ENCODE measurements at places on chromosomes 5 and 9.

DNA sequence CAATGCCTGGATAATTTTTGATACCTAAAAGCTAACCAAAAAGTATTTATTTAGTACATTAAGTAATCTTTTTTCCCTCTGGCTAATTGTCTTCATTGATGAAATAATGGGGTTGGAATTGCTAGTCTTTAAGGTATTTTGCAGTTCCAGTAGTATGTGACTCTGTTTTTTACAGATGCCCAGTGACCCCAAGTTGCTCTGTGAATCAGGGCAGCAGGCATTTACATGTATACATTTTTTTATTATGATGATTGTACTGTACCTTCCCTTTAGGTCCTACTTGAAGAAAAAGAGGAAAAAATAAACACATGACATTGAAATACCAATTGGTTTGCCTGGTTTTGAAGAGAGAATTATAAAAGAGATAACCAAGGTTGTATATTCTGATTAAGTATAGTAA lies 385.5 kb downstream of the ADGRV1 start:
- no peak for DNase-seq
- no peaks in the 10 kb centered on the region for H3K27me3 ChIP-seq
- no peaks in the 10 kb centered on the region for H3K36me3 ChIP-seq
- H3K4me3 ChIP-seq = no peak overlapping the region
- H3K4me1 ChIP-seq = no peaks in the 10 kb centered on the region

- no peak for DNase-seq
- no peaks in the 10 kb centered on the region for H3K27me3 ChIP-seq
- H3K36me3 ChIP-seq = no peaks in the 10 kb centered on the region
- no peak overlapping the region for H3K27ac ChIP-seq
- no peaks in the 10 kb centered on the region for H3K4me1 ChIP-seq
- H3K4me3 ChIP-seq = no peak overlapping the region
Measured at GRCh38 chr9:83059417-83059816, 3.5 kb downstream of the RASEF start.

DNA sequence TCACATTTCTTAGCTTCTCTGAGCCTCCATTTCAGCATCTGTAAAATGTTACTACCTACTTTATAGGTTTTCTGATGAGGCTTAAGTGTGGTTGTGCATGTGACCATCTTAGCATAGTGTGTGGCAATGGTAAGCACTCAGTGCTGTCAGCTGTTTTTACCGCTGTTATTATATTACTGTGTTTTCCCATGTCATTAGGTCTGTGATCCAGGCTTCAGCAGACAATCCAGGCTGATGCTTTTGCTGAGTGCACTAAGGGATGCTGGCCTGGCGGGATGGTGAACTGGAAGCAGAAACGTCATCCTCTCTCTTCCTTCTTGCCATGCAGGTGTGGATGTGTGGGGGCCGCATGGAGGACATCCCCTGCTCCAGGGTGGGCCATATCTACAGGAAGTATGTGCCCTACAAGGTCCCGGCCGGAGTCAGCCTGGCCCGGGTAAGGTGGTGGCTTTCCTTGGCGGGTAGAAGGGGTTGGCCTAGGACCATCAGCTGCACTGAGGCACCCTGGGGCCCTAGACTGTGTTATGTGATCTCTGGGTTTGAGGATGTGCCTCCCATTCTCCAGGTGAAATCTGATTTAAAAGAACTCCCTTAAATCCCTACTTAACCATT lies 41.9 kb upstream of the SAP30L start:
- H3K27ac ChIP-seq = no peak overlapping the region
- peaks cover 11% of the 10 kb centered on the region for H3K4me1 ChIP-seq
- DNase-seq = no peak
- H3K36me3 ChIP-seq = no peaks in the 10 kb centered on the region
- H3K4me3 ChIP-seq = no peak overlapping the region

GRCh38 chr9:37251452-37251851 lies 131.1 kb downstream of the ZCCHC7 start:
- H3K27me3 ChIP-seq = no peaks in the 10 kb centered on the region
- DNase-seq = peak; percentile 81
- H3K4me1 ChIP-seq = peaks cover 34% of the 10 kb centered on the region
- H3K27ac ChIP-seq = peak overlapping the region; percentile 90

DNA sequence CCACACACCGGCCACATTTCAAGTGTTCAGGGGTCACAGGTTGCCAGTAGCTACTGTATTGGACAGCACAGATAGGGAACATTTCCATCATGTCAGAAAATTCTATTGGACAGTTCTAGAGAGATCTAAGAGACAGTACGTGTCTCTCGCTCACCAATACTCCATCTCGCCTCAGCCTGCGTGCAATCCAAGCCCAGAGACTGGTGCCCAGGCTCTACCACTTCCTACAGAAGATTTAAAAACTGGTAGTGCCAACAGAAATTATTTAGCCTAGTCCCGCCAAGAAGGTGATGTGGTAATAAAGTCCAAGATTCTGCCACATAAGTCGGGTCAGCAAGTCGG lies 390 bp upstream of the SNX2 start:
- H3K36me3 ChIP-seq = peaks cover 11% of the 10 kb centered on the region
- H3K4me3 ChIP-seq = peak overlapping the region; percentile 100
- H3K4me1 ChIP-seq = peaks cover 17% of the 10 kb centered on the region
- peak overlapping the region; percentile 61 for H3K27ac ChIP-seq
- no peaks in the 10 kb centered on the region for H3K27me3 ChIP-seq

DNA sequence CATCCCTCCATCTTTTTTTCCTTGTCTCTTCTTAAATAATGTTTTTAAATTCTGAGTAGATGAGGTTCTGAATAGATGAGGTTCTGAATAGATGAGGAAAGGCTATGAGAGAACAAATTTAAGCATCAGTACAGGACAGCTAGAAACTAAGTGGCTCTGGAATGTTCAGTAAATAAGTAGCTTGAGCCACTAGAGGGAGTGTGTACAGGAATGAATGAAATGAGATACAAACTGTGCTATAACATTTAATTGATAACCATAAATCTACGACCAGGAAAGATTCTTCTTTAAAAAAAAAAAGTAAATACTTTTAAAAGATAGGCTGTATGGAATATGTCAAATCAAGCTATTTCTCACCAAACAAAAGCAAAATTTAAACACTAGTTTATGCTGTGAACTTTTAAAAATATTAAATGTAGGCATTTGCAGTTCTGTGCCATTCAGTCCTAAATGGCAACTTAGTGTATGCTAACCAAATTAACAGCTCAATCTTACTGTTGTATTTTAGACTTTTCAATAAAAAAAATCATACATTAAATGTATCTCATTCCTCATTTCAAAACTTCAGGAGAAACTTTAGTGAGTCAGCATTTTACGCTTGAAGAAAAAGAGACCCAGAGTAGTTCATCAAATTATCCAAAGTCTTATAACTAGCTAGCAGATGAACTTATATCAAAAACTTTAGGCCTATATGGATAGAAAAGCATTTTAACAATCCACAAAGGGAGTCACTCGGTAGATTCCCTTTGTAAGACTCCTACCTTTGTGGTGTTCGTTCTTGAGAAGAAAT lies 70.4 kb upstream of the SNX2 start:
- H3K27ac ChIP-seq = peak overlapping the region; percentile 96
- no peak overlapping the region for H3K4me3 ChIP-seq
- H3K4me1 ChIP-seq = peaks cover 52% of the 10 kb centered on the region

DNA sequence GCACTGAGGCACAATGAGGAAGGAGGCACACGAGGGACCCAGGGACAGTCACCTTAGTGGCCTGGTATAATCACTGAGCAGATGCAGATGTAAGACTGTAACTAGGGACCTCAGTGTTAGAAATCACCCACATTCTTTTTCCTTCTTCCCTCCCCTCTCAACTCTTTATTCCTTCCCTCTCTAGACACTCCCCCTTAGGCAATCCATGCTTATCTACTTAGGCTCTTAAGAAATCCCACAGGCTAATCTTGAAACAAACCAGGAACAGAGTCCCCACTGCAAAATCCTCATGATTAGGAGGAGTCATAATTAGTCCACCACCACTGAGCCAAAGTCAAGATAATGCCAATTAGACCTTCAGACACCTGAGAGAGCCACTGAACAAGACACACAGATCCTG lies 84.7 kb downstream of the ELAVL2 start:
- H3K36me3 ChIP-seq = no peaks in the 10 kb centered on the region
- H3K4me3 ChIP-seq = no peak overlapping the region
- no peak for DNase-seq
- no peak overlapping the region for H3K27ac ChIP-seq
- H3K4me1 ChIP-seq = no peaks in the 10 kb centered on the region
- H3K27me3 ChIP-seq = no peaks in the 10 kb centered on the region

GRCh38 chr9:2125906-2126305 lies 110.8 kb downstream of the SMARCA2 start:
- no peaks in the 10 kb centered on the region for H3K27me3 ChIP-seq
- DNase-seq = peak; percentile 45

GRCh38 chr9:92297611-92298010 lies 4.1 kb upstream of the IARS1 start:
- H3K27me3 ChIP-seq = no peaks in the 10 kb centered on the region
- no peak overlapping the region for H3K4me3 ChIP-seq
- peaks cover 33% of the 10 kb centered on the region for H3K4me1 ChIP-seq
- no peak for DNase-seq
- H3K27ac ChIP-seq = peak overlapping the region; percentile 64

- H3K4me1 ChIP-seq = no peaks in the 10 kb centered on the region
- H3K27me3 ChIP-seq = no peaks in the 10 kb centered on the region
- H3K27ac ChIP-seq = no peak overlapping the region
- no peak for DNase-seq
- H3K4me3 ChIP-seq = no peak overlapping the region
Measured at GRCh38 chr9:116928884-116929283, 241.8 kb downstream of the TRIM32 start.

DNA sequence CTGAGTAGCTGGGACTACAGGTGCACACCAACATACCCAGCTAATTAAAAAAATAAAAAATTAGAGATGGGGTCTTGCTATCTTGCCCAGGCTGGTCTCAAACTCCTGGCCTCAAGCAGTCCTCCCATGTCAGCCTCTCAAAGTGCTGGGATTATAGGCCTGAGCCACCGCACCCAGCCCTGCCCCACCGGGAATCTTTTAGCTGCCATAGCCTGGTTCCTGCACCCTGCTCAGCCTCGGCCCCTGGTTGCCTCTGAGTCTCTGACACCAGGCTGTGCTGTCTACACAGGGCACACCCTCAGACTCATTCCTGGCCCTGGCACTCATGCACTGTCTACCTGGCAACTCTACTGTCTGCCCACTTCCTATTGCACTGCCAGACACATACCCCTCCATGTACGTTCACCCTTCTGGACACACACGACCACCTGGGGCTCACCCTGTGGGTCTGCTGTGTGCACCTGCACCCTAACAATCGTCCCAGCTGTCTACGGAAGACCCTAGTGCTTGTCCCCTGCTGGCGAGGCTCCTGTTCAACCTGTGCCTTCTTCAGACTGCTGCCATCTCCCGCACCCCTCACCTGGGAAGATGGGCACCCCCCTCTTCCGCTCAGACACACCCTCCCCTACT lies 1.4 kb downstream of the PROP1 start:
- H3K4me1 ChIP-seq = no peaks in the 10 kb centered on the region
- H3K36me3 ChIP-seq = no peaks in the 10 kb centered on the region
- no peak overlapping the region for H3K4me3 ChIP-seq
- DNase-seq = no peak

DNA sequence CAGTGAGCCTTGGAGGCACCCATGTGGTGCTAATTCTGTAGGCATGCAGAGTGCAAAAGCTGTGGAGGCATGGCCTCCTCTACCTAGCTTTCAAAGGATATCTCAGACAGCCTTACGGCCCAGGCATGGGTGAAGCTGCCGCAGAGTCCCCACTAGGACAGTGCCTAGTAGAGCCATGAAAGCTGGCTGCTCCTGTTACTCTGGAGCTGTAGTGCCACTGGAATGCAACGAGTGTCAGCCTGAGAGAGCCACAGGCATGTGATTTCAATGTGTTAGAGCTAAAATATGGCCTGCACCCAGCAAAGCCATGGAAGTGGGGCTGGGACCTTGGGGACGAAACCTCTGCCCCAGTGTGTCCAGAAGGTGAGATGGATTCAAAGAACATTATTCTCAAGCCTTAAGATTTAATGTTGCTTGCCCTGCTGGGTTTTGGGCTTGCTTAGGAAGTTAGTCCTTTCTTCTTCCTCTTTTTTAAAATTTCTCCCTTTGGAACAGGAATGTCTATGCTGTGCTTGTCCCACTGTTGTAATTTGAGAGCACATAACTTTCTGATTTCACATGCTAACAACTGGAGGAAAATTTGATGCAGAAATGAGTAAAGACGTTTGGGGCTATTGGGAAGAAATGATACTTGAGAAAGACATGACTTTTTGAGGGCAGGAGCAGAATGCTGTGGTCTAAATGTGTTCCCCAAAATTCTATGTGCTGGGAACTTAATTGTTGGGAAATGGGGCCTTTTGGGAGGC lies 298.4 kb downstream of the PSAT1 start:
- H3K27me3 ChIP-seq = peaks cover 7% of the 10 kb centered on the region
- H3K27ac ChIP-seq = no peak overlapping the region
- H3K4me1 ChIP-seq = no peaks in the 10 kb centered on the region
- no peaks in the 10 kb centered on the region for H3K36me3 ChIP-seq

DNA sequence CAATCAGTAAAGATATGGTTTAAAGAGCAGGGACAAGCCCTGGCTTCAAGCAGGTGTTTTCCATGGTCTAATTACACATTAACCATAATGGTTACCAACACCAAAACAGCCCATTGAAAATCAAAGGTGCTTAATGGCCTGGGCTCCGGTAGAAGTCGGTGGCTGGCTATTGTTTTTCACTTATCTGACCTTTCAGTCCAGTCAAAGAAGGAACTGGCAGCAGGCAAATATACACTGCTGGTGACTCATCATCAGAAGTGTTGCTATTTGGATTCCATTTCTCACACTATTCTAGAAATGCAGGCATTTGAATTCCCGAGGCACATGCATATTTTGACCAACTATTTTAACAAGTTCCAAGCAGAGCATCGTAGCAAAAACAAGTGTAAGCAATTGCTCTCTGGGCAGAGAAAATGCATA lies 26.3 kb upstream of the GABRP start:
- no peaks in the 10 kb centered on the region for H3K4me1 ChIP-seq
- no peak for DNase-seq
- no peak overlapping the region for H3K27ac ChIP-seq
- H3K27me3 ChIP-seq = peaks cover 5% of the 10 kb centered on the region
- H3K4me3 ChIP-seq = no peak overlapping the region

DNA sequence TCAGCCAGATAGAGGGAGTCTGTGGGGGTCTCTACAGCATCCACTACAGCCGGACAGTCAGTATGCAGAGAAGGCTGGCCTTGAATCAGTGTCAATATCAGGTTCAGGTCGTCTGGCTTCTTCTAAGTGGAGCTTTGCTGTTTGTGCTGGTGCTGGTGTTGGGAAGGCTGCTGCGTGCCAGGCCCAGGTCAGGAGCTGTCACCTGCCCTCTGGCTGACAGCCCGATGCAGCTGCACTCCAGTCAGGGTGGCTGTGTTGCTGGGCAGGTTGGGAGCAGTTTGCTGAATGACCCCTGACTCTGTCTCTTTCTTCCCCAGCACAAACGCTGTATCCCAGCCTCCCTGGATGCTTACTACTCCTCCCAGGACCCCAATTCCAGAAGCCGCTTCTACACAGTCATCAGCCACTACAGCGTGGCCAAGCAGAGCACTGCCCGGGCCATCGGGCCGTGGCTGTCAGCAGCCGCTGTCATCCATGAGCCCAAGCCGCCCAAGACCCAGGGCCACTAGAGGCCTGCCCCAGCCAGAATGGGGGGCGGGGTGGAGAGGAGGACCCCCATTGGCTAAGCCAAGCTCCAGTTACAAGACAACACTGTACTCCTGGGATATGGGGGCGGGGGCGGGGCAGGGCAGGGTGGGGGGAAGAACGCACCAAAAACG lies 61.6 kb downstream of the NSG2 start:
- no peaks in the 10 kb centered on the region for H3K27me3 ChIP-seq
- no peak overlapping the region for H3K27ac ChIP-seq
